ENCODE measurements at places on chromosomes 12 and 14.

DNA sequence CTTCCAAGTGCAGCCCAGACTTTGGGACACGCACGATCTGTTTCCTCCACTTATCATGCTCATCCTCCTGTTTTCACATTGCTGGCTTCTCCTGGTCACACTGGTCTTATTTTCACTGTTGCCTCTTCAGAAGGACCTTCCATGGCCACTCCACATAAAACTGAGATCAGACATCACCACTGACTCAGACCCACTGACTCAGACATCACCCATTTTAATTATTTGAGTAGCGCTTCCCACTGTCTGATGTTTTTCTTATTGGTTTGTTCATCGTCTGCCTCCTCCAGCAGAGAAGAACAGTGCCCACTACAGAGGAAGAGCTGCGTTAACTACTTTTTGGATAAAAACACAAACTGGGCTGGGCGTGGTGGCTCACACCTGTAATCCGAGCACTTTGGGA lies 270.5 kb upstream of the PWP1 start:
- peak; percentile 88 for DNase-seq

GRCh38 chr14:68784226-68784910 lies 8.5 kb downstream of the ZFP36L1 start:
- DNase-seq: peak; percentile 47

- DNase-seq: no peak
Measured at GRCh38 chr14:65141523-65141922, 39.2 kb upstream of the MAX start.

DNA sequence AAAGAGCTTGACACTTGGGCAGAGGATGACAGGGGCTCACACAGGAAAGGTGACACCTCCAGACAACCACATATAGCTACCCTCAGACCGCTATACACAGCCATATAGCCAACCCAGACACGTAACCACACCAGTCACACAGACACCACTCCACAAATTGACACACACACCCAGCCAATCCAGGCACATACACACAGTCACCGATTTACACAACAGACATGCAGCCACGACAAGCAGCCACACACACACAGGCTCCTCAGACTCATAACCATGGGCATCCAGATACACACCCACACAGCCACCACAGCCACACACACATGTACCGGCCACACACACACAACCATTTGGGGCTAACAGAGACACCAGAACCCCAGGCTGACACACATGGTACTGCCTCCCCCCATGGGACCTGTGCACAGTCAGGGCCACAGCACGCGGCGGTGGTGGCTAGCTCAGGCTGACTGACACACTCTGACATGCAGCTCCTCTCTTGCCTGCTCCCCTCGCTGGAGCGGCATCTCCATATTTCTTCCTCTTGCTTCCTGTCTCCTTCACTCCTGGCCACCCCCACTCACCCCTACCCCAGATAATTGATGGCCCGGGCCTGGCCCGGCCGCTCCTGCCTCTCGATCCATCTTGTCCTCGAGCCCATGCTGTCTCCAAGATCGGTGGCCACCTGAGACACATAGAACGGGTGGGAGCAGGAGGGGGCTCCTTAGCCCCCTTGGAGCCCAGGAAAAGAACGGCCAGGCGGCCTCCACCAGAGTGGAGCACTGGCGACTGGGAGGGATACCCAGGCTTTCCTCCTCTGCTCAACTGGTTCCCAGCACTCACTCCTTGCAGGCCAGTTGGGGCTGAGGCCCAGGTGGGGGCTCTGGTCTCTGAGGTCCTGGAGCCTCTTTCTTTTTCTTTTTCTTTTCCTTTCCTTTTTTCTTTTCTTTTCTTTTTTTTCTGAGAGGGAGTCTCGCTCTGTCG lies 6.0 kb upstream of the SHMT2 start:
- no peak for DNase-seq

DNA sequence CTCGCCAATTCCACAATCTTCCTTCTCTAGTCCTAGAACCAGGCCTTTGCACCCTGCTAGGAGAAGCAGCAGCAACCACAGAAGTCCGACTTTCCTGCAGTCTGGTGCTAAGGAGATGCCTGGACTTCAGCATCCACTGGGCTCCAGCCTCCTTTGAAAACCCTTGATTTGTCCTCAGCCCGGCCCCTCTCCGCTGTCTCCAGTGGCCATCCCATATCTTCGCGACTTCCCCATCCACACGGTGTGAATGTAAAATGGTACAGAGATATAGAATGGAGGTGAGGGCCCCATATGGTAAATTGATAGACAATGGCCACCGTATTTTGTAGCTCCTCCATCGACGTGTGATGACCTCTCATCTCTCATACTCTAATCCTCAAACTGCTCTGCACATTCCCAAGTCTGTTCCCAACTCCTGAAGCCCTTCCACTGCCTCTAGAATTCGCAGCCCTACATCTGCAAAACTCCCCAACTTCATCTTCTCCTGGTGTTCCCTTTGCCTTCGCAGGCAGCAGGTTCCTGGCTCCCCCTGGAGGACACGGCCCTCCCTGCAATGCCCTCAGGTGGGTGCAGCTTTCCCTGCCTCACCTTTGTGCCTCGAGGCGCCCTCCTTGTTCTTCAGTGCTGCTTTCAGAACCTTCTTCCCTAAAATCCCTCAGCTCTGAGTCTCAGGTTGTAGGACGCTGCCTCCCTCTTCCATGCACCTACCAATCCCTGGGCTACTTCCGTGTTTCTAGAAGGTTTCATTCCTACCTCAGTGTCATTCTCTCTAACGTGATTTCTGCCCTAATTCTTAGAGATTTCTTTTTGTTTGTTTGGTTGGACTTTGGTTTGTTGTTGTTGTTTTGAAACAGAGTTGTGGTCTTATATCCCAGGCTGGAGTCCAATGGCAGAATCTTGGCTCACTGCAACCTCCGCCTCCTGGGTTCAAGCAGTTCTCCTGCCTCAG lies 36.7 kb downstream of the TMBIM6 start:
- DNase-seq: peak; percentile 27

Measured in fibroblast of skin of right biceps (primary cell).